ENCODE measurements at places on chromosomes 6 and 20.

GRCh38 chr6:54729716-54730115, 116.9 kb upstream of the FAM83B start:
- DNase-seq = no peak

GRCh38 chr6:134822920-134823709, 126.8 kb downstream of the ALDH8A1 start:
- no peak for DNase-seq

GRCh38 chr20:25318471-25319240, 70.8 kb downstream of the PYGB start:
- DNase-seq = no peak

DNA sequence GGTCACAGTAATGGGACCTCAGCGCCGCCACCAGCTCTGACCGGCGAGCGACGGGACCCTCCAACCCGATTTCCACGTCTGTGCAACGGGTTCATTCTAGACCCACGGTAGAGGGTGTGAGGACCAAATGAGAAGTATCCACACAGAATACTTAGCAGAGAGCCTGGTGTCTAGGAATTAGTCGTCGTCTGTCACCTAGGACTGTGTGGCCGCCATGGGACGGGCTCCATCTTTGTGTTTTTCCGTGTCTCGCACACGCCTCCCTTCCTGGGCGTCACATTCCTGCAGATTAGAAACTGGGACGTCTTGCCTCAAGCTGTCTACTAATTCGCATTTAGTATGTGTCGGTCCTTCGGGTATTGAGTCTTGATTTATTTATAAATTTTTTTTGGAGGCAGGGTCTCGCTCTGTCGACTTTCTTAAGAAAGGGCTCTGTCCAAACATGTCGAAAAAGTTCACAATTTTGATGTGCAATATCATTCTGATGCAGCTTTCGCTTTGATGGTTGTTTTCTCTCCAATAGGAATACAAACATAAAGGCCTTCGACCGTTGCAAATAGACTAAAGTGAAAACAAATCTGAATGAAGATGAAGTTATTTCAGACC, 563 bp downstream of the MGME1 start:
- no peak for DNase-seq

GRCh38 chr20:50930976-50931305, 296 bp downstream of the ADNP start:
- no peak for DNase-seq

- no peak for DNase-seq
Measured at GRCh38 chr6:93523365-93523764, 104.0 kb upstream of the EPHA7 start.
